H1 (cell line): ENCODE measurements at places on chromosomes 6 and 20.

GRCh38 chr6:53302678-53303360 is 45.9 kb downstream of the ELOVL5 start:
- H3K36me3 ChIP-seq = peaks cover 4% of the 10 kb centered on the region; the same call in 1 of the 2 replicates
- no peak overlapping the region for H3K4me3 ChIP-seq
- no peaks in the 10 kb centered on the region for H3K27me3 ChIP-seq
- H3K4me1 ChIP-seq = peaks cover 7% of the 10 kb centered on the region
- DNase-seq = no peak
- no peak overlapping the region for H3K27ac ChIP-seq

GRCh38 chr20:19041787-19042186 is 170.7 kb upstream of the SLC24A3 start:
- H3K4me1 ChIP-seq = no peaks in the 10 kb centered on the region
- H3K27me3 ChIP-seq = no peaks in the 10 kb centered on the region
- no peaks in the 10 kb centered on the region for H3K36me3 ChIP-seq
- no peak overlapping the region for H3K4me3 ChIP-seq

- no peaks in the 10 kb centered on the region for H3K36me3 ChIP-seq
- no peak for DNase-seq
- H3K27me3 ChIP-seq = no peaks in the 10 kb centered on the region
- no peak overlapping the region for H3K4me3 ChIP-seq
Measured at GRCh38 chr6:11525468-11526155, 11.9 kb upstream of the TMEM170B start.

DNA sequence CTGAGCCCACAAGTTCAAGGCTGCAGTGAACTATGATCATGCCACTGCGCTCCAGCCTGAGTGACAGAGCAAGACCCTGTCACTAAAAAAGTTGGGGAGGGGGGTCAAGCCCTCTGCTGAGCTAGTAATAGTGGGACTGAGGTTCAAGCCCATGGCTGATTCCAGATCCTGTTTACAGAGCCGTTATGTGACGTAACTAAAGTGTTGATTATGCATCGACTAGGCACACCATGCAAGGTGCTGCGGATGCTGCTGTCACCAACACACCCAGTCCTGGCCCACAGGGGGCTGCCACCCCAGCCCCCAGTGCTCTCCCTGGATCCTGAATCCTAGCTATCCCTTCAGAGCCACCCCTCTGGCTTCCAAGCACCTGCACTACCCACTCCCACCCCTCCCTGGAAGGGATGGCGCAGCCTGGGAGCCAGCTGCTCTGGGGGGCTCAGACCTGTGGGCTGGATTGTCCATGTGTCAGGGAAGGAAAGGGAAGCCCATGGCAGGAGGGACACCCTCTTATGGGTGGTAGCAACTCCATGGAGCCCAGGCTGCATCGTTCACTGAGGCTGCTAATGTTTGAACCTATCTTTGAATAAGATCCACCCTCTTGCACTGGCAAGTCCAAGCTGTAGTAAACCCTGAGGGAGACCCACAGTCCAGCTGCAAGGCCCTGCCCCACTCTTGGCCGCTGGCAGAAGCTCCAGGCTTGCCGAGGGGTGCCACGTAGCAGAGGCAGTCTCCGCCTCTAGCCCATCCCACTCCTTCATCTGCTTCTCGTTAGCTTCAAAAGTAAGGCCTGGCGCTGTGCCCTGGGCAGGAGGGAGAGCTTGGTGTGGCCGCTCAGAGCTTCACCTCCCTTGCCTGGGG is 95.0 kb downstream of the SNX5 start:
- peaks cover 37% of the 10 kb centered on the region for H3K4me1 ChIP-seq
- no peaks in the 10 kb centered on the region for H3K27me3 ChIP-seq
